ENCODE measurements at places on chromosomes 12 and 14. TPM values are rescaled to one million over a fixed set of nuclear protein-coding genes. Genes with fewer than 3 reads are reported as not detected.

Gene WIF1
- total RNA-seq, result not detected

Gene SLC39A2
- total RNA-seq, result not detected

Gene SLC6A15
- total RNA-seq, result not detected

Gene IL22
- not detected for total RNA-seq

Gene RASAL1
- total RNA-seq, result not detected

Gene IL31
- not detected for total RNA-seq

Gene NTS
- not detected for total RNA-seq

Gene FBXO21
- total RNA-seq, result 52.3 TPM

Gene ATP23
- 7.4 TPM for total RNA-seq

Gene CCDC175
- total RNA-seq, result not detected

Gene FAM181A
- total RNA-seq, result not detected

Gene PLA2G1B
- not detected for total RNA-seq

Gene KRT77
- total RNA-seq, result not detected

Gene SIRT4
- total RNA-seq, result 6.5 TPM

Gene AQP6
- total RNA-seq, result not detected

Gene KLHL33
- 0.33 TPM for total RNA-seq

Gene PCBP2
- total RNA-seq, result 530 TPM

Gene CCND2
- total RNA-seq, result 283 TPM

Gene MORN3
- not detected for total RNA-seq

Gene MUCL1
- not detected for total RNA-seq

Gene ASPG
- total RNA-seq, result 27.1 TPM

Gene CLEC4E
- total RNA-seq, result 0.19 TPM

Gene SDR9C7
- not detected for total RNA-seq

Gene SERPINA1
- 4.4 TPM for total RNA-seq

Gene DLGAP5
- 0.14 TPM for total RNA-seq

Gene APOF
- not detected for total RNA-seq

Gene TMX1
- total RNA-seq, result 8.6 TPM

Gene NKX2-1
- not detected for total RNA-seq

Gene SLC5A8
- not detected for total RNA-seq

Gene CMTM5
- total RNA-seq, result 1.0 TPM

Gene STYK1
- not detected for total RNA-seq

Gene CDK2
- 7.3 TPM for total RNA-seq

Gene GLIPR1L1
- total RNA-seq, result not detected

Gene DIO3
- total RNA-seq, result not detected

Gene KRT83
- not detected for total RNA-seq

Gene TEDC1
- total RNA-seq, result 4.0 TPM

Gene C14orf132
- total RNA-seq, result 4.8 TPM

Gene OXA1L
- total RNA-seq, result 182 TPM

Gene PTPRO
- total RNA-seq, result 0.82 TPM

Gene HRK
- total RNA-seq, result 0.77 TPM

Gene KRT75
- not detected for total RNA-seq

Gene DYRK2
- total RNA-seq, result 42.6 TPM

Gene CD27
- 0.16 TPM for total RNA-seq

Gene CBLN3
- total RNA-seq, result 0.55 TPM

Gene KRT78
- total RNA-seq, result not detected

Gene SELPLG
- total RNA-seq, result 3.4 TPM

Data from left ventricle myocardium inferior (tissue), 1 donor.